ENCODE measurements at places on chromosomes 3 and 15.

- DNase-seq, result no peak
These were observed 235.1 kb upstream of the GAP43 start for GRCh38 chr3:115388166-115388565.

DNA sequence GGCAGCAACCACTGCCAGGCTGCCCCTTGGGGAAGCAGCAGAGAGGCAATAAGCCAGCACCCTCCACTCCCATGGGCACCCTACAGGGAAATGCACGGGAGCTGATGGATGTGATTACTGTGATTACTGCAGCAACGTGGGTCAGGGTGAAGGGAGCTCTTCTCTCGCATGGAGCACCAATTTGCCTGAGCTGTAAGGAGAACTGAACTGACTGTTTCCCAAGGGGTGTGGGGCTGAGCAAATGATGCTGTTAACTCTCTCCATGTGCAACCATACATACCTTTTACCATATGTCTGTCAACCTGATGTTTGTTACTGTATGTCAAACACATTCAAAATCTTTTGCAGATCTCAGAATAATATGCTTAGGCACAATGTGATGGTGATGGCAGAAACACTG, 680.6 kb downstream of the SQOR start:
- no peak for DNase-seq

- DNase-seq, result no peak
These were observed 41.8 kb upstream of the UBE2E2 start for GRCh38 chr3:23161308-23161707.

- no peak for DNase-seq
These were observed 14.9 kb downstream of the ATXN7 start for GRCh38 chr3:63878394-63879060.

- DNase-seq, result no peak
These were observed 8.3 kb downstream of the SLC9A9 start for GRCh38 chr3:143839980-143840379.

- no peak for DNase-seq
These were observed 45.4 kb downstream of the LIPC start for GRCh38 chr15:58477170-58477569.

DNA sequence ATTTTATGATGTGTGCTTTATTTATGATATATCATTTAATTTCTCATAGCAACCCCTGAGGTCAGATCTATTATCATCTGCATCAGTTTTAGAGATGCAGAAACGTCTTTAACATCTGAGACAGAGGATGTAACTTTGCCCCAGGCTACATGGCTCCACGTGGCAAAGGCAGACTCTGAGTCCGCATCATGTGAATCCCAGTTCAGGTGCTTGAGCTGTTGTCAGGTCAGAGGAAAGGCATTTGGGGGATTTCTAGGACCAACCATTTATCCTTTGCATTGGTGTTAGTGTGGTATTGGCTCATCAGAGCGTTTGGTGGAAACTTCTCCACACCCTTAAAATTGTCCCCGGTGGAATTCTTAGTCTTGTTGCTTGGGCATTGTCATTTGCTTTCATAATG, 10.8 kb downstream of the CACNA2D3 start:
- no peak for DNase-seq

GRCh38 chr3:139764936-139765335, 87.2 kb upstream of the NMNAT3 start:
- no peak for DNase-seq

GRCh38 chr15:48683991-48684765, 38.7 kb upstream of the FBN1 start:
- no peak for DNase-seq

GRCh38 chr3:117217355-117217754, 507.8 kb downstream of the TUSC7 start:
- no peak for DNase-seq

DNA sequence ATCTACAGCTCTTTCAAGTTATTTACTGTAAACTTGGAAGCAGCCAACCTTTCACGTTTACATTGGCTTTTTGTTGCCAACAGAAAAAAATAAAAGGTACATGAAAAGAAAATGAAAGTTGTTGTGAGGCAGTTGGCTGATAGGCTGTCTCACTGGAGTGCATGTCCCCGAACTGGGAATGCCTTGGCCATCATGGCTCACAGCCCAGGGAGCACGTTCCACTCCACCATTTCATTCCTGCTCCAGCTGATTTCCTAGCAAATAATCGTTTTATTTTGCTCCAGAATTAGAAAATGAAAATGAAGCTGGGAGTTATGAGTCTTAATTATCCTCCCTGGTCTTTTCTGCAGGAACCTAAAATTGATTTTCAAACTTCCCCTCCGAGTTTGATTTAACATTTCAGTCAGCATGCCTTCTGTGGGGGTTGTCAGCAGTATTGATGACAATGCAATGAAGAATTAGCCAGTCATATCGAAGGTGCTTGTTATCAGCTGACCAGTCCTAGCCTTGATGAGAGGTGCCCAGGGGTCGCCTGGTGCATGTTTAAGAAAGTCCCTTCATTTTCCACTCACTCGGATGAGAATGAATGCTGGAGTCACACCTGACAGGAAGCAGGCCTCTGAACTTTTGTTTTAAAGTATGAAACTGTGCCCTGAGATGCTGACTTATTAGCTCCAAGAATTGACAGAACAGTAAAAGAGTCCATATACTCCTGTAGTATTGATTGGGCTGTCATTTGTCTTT, 293.7 kb upstream of the TRIM42 start:
- DNase-seq, result no peak

All from esophagus squamous epithelium (tissue), 5 donors.